PC-3 (cell line): ENCODE measurements at places on chromosomes 3 and 15. TPM values are rescaled to one million over a fixed set of nuclear protein-coding genes. Genes with fewer than 3 reads are reported as not detected.

DNA sequence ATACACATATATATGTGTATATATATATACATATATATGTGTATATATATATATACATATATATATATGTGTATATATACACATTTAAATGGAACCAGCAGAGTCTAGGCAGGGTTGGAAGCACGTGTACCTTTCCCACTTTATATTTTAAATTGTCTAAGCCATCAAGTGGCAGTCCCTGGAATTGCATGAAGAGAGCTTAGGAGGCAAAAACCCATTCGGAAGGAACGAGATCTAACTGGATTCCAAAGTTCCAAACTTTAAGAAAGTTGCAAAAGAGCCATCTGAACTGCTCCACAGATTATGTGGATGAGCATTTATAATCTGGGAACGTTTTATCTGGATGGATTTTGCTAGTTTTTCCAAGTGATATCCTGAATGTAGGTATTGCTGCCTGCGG is 186.5 kb downstream of the FOXP1 start:
- H3K4me3 ChIP-seq = no peak overlapping the region
- no peaks in the 10 kb centered on the region for H3K36me3 ChIP-seq
- H3K27me3 ChIP-seq = no peaks in the 10 kb centered on the region
- H3K4me1 ChIP-seq = peaks cover 10% of the 10 kb centered on the region; the same call in 1 of the 2 replicates
- H3K27ac ChIP-seq = no peak overlapping the region

DNA sequence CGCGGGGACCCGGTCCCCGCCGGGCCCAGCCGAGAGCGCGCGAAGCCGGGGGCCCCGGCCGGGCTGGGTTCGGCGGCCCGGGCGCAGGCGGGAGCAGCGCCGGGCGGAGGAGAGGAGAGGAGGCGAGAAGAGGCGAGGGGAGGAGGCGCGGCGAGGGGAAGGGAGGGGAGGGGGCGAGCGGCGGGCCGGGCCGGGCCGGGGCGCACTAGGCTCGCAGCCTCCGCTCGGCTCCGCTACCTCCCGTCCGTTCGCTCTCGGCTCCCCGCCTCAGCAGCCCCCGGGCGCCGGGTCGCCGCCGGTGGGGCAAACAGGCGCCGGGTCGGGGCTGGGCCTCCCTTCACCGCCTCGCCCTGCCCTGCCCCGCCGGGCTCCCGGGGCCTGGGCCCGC is 351 bp downstream of the INSYN1 start:
- H3K36me3 ChIP-seq = no peaks in the 10 kb centered on the region
- no peak for DNase-seq
- peaks cover 53% of the 10 kb centered on the region for H3K27me3 ChIP-seq
- H3K4me3 ChIP-seq = peak overlapping the region; percentile 30; the same call in 1 of the 2 replicates
- no peaks in the 10 kb centered on the region for H3K4me1 ChIP-seq
- no peak overlapping the region for H3K27ac ChIP-seq

The CCR8 gene
- not detected in 2 replicates for total RNA-seq

The DZIP1L gene
- 3.8 and 4.9 TPM in 2 replicates for total RNA-seq
